CD8-positive, alpha-beta memory T cell (primary cell): ENCODE measurements at places on chromosomes 6 and 20. TPM values are rescaled to one million over a fixed set of nuclear protein-coding genes. Genes with fewer than 3 reads are reported as not detected.
A peak's percentile ranks its signal among the peaks of the same experiment; 100 is the strongest.

- DNase-seq, result no peak
These were observed 8.9 kb downstream of the RING1 start for GRCh38 chr6:33217246-33217645.

DNA sequence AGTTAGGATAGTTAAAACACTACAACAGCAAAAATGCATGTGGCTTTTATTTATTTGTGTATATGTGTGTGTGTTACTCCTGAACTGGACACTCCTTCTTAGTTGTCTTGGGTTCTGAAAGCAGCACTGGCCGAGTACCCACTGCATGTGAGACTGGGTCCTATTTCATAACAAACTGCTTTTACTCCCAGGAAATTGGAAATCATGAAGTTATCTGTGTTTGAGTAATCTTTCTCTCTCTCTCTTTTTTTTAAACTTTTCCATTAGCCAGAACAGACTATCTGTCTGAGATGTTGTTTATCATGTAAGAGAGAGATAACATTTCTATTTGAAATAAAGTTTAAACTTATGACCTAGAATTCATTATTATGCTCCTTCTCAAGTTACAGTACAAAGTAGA is 110.4 kb downstream of the LIN28B start:
- DNase-seq, result no peak

DNA sequence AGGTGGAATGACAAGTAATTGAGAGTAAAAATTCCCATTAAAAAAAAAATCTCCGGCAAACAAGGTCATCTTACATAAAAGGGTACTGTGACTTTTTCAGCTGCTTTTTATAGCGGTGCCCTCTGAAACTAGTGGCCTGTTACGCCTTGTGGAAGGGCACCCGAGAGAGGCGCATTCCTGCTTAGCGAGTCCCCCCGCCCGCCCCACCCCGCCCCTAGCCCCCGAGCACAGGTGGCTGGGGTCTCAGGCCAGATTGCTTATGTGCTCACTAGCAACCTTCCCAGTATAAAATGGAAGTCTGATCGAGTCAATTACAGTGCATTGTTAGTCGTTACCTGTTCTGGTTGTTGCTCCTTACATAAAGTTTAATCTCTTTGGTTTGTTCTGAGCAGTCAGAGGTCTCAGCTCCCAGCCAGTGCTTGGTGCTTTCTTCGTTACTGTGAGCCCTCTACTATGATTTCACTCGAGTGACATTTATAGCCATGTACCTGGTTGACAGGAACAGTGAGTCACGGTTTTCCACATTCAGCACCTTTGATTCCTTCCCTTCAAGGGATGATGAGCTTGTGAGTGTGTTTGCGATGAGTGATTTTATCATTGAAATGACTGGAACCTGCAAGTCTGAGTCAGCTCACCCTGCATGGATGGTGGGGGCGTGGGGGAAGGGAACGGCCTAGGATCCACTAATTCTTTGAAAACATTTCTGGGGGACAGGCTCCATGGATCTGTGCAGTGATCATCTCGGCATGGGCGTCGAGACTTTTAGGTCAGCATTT is 47.6 kb downstream of the ZDHHC14 start:
- no peak for DNase-seq

DNA sequence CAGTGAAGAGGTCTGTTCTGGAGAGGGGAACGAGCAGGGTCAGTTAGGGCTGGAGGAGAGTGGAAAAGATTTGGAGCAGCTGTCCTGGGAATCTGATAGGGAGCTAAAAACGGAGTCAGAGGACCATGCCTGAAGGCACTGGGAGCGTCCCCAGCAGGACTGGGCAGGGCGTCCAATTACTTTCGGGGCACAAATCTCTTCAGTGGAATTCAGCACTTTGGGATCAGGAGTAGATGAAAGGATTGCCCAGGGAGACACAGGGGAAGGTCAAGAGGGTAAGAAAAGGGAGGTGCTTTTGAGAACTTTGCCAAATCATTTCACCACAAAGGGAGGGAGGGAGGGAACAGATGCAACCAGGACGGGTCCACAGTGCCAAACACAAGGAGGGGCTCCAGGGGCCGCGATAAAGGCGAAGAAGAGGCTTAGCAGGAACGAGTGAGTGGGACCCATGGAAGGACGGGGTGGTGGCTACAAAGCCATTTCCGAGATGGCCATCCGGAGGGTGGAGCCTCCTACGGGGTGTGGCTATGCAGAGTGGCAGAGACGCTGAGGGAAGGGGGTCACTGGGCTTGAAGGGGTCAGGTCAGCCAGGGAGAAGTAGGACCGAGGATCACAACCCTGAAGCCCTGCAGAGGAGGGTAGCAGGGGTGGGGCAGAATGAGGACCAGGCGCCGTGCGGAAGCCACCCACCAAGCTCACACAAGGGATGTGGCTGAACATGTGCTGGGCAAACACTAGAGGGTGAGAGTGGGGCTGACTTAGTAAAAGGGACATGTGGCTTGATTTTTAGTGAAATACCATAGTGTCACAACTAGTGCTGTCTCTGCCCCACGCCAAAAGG is 180.0 kb upstream of the RREB1 start:
- DNase-seq, result no peak

- DNase-seq, result no peak
These were observed 105.4 kb upstream of the AKIRIN2 start for GRCh38 chr6:87807475-87807874.

GRCh38 chr6:2534406-2535042 is 216.2 kb downstream of the MYLK4 start:
- no peak for DNase-seq

- no peak for DNase-seq
These were observed 17.5 kb downstream of the NCR2 start for GRCh38 chr6:41352907-41353306.

DNA sequence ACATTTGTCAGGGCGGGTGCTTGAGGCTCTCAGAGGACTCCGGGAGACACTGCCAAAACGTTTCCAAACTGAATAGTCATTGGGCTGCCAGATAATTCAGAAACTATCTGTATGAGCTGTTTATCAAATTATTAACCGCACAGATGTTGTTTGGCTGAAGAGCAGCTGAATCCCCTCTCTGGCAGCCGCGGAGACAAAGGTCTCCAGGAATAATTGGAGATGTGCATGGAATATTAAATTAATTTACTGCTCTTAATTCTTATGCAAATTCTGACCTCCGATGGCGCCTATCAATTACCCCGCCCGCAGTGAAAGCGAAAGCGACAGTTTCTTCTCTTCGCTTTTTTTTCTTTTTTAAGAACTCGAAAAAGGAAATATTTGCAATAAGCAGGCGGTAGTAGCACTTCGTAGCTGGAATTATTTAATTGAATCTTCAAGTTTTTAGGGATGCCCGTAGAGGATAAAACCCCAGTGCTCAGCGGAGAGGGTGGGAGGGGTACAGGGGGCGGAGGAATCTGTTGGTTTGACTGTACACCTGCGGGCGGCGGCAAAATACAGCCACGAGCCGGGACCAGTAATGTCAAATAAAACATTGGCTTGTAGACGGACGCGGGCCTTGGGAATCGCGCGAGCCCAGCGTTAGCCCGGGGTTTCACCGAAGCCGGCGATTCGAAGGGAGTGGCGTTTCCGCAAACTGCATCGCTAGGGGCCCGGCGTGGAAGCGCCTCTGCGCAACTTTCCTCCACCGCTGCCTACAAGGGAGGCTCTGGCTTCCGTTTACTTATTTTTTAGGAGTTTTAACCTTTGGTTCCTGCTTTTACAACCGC is 6.2 kb downstream of the LINC00237 start:
- peak; percentile 69 for DNase-seq

GRCh38 chr6:108592371-108593337 is 31.9 kb downstream of the FOXO3 start:
- DNase-seq, result peak; percentile 81

DNA sequence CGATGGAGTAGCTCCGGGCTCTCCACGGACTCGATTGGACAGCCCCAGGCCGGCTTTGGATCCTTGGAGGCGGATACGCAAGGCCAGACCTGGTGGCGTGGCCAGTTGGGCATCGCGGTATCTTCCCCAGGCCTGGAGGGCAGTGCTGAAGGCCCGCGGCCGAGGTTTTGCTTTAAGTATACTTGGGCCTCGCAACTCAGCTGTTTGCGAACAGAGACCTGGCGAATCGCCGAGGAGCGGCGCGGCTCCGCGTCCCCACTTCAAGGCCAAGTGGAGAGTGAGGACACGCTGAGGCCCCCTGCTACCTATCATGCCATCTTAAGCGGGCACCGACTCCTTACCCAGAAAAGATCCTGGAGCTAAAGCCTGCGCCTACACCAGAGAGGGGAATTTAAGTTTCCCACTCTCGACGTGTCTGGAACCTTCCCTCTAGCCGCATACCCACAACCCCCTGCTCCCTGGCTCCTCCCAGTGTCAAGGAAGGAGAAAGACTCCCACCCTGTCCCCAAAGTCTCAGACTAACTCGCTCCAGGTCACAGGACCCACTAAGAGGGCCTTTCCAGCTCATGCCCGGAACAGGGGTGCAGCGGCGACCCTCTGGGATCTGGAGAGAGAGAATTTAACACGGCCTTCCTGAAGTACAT is 4.1 kb downstream of the LINC00237 start:
- DNase-seq, result no peak

DNA sequence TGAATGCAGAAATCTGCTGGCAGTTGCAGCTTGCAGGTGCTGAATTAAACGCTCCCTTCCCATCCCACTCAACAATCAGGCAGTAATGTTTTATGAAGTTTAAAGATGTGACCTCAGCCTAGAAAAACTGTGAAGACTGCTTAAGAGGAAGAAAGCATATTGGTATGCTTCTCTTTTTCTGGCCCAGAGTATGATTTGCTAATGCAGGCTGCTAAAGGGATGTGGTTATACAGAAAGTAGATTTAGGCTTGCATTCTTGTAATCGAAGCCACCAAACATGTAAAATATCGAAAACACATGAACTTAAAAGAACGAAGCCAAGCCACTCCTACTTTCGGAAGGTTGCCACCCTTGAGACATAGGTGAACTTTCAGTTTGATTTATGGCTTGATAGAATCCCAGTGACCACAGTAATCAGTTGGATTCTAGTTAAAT is 40.7 kb downstream of the MAP3K5 start:
- no peak for DNase-seq

GRCh38 chr6:48959251-48960060 is 503.6 kb downstream of the MMUT start:
- DNase-seq, result no peak

- no peak for DNase-seq
These were observed 152.4 kb upstream of the MAN1A1 start for GRCh38 chr6:119501798-119502483.

- peak; percentile 45 for DNase-seq
These were observed 504 bp downstream of the SNTA1 start for GRCh38 chr20:33443006-33443511.

- no peak for DNase-seq
These were observed 20.4 kb downstream of the AKAP12 start for GRCh38 chr6:151260205-151260604.

DNA sequence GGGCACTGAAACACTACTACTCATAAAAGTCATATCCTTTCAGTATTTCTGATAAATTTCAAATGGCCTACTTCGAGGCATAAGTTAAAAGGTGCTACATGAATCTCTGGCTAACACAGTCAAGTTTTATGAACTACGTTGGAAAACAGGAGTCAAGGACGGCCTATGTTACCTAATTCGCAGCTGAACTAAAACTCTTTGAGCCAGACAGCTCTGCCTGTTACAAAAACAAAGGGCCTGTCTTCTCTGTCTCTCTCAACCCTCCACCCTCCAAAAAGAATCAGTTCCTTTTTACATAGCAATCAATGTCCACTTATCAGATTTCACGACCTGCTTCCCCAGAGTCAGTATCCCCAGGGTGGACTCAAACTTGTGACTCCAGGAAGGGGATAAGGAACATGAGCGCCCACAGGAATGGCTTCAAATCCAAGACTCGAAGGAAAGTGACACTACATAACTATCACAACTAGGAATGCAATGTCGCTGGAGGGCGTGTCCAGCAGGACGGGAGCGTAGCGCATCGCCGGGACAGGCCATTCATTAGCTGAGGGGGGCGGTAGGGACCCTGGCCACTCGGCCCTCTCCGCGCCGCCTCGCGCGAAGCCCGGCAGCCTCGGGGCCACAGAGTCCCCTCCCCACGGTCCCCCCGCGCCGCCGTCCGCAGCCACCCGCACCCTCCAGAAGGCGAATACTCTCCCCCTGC is 591 bp downstream of the IBTK start:
- no peak for DNase-seq

DNA sequence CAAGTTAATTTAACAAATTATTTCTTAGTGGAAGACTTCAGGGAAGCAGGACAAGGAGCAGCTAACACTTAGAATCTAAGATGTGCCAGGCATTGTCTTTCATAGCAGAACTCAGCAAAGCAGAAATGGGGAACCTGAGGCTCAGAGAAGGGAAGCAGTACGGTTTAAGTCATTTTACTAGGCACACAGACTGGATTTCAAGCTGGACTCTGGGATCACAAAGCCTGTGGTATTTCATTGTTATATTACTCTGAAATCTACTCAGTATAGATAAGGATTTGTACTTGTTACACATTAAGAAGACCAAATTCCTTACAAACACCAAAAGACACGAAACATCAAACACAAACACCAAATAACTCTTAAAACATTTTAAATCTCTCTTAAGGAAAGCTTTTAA is 199.6 kb downstream of the ISM1 start:
- no peak for DNase-seq

GRCh38 chr6:100311707-100312251 is 152.9 kb downstream of the SIM1 start:
- no peak for DNase-seq

DNA sequence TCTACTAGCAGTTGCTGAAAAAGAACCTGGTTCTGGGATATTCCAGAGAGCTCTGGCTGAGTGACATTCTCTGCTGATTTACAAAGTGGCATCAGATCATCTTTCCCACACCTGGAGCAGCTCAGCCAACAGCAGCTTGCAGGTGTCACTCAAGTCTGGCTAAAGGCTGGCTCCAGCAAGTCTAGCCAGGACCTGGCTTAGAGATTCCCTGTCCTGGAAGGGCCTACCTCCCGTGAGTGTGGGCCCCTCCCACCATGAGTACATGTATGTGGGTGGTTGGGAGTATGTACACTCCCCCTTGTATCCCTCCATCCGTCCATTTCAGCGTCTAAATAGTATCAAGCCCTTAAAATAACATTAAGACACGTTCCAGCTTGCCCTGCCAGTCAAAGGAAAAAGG is 539.3 kb upstream of the ID4 start:
- DNase-seq, result no peak

GRCh38 chr6:81950877-81951276 is 198.4 kb upstream of the TENT5A start:
- no peak for DNase-seq

DNA sequence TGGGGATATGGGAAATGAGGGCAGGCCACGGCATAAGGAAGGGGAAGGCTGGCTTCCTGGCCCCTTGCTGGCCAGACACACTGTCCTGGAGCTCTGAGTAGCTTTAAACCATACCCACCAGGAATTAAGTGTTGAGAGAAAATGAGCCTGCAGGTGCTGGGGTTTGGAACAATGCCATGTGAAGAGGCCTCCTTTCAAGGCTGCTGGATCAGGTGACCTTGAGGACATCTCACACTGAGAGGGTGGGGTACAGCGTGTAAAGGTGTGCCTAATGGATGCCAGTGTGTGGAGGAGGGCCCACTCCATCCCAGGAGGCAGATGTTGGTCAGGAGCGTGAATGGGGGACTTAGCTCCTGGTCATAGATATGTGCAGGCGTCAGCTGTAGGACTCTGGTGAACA is 74.8 kb upstream of the MLN start:
- DNase-seq, result no peak

- no peak for DNase-seq
These were observed 801 bp downstream of the CCDC28A start for GRCh38 chr6:138774370-138774769.

GRCh38 chr6:109454496-109455436 is 806 bp downstream of the MICAL1 start:
- peak; percentile 64 for DNase-seq

SLC26A8 gene
- not detected for total RNA-seq

CHD6 gene
- total RNA-seq, result 25.3 TPM

APMAP gene
- total RNA-seq, result 82.5 TPM

HLA-DMB gene
- 5.3 TPM for total RNA-seq

OPRL1 gene
- total RNA-seq, result 0.44 TPM

LINC00237 gene
- not detected for total RNA-seq

BMP7 gene
- not detected for total RNA-seq

OR2J3 gene
- total RNA-seq, result not detected
